ENCODE measurements at places on chromosomes 7 and 10.

GRCh38 chr7:26070290-26070689 is 81.7 kb upstream of the NFE2L3 start:
- no peak for DNase-seq

DNA sequence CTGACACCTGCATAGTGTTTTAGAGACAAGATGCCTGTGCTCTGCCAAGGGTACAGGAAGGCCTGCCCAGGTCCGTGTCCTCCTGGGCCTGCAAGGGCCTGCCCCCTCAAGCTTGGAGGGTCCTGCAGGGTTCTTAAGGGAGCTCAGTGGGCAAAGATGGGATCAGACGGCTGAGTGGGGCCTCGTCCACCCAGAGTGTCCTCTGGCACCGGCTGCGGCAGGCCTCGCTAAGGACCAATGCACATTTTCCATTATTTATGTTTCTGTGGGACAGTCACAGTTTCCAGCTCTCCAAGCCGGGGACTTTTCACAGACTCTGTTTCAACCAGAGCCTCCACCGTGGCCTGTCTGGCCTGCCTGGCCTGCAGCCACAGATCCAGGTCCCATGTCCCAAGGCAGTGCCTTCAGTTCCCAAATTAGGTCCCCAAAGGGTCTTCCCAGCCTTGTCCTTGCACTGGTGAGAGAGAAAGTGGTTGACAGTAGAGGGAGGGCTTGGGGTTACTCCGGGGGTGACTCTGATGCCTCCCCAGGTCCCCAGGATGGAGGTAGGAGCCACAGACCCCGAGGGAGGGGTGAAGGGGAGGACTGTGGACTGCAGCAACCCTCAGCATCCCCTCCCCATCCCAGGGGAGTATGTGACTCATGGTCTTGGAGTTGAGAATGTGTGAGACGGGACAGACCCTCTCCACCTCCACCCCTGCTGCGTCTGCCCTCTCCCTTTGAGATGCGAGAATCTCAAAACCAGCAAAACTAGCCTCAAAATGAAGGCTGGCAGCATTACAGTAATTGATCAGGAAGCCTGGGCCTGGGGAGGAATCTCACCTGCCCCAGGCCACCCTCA is 14.8 kb downstream of the MYL10 start:
- no peak for DNase-seq

- DNase-seq = no peak
Measured at GRCh38 chr7:156504687-156505545, 135.7 kb upstream of the RNF32 start.

- no peak for DNase-seq
Measured at GRCh38 chr10:1672001-1672781, 65.1 kb downstream of the ADARB2 start.

- peak; percentile 43 for DNase-seq
Measured at GRCh38 chr7:21261627-21262594, 166.0 kb upstream of the SP4 start.
